Stimulated activated CD4-positive, alpha-beta T cell treated with anti-CD3 and anti-CD28 coated beads, Interleukin-4, amount 100 ng/mL, for 4 hours (primary cell): ENCODE measurements at places on chromosomes 3 and 15.

GRCh38 chr3:127770671-127771355 lies 51.5 kb downstream of the MGLL start:
- DNase-seq = no peak

DNA sequence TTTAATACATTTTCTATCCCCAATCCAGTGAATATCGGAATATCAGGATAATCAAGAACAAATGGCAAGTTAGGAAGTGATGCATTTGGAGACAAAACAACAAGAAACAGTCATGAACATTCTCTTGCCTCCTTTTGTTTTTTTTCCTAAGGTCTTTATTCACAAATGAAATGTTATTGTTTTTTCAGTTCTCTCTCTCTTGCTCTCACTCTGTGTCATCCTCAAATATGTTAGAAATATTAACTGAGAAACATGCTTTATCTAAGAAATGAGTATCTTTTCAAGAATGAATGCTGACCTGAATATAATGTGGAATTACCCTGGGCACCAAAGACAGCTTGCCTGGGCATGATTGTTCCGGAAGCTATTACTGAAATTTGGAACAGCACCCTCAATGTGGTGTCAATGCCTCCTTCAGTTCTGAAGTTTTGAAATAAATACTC lies 51.3 kb downstream of the RBMS3 start:
- DNase-seq = no peak

- no peak for DNase-seq
These were observed 376.9 kb upstream of the ARPP21 start for GRCh38 chr3:35262406-35262805.

GRCh38 chr15:64205202-64205601 lies 42.4 kb upstream of the PPIB start:
- DNase-seq = no peak

DNA sequence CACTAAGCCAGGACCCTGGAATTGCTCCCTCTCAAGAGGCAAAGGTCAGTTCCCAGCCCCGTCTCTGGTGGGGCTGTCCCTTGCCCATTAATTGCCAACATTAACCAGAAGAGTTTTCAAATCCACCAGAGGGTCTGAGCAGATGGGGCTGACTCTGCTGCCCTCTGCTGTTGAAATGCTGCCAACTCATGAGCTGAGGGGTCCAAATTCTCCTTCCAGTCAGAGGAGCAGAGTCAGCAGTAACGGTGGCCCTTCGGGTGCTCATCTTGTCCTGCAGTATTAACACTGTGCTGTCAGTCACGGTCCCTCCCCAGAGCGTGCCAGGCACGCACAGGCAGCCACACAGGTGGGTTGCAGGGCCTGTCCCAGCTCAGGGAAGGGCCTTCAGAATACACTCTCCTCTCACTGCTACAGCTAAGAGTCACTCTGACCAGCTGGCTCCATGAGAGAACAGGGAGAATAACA lies 10.7 kb upstream of the SPTBN5 start:
- DNase-seq = peak; percentile 56

DNA sequence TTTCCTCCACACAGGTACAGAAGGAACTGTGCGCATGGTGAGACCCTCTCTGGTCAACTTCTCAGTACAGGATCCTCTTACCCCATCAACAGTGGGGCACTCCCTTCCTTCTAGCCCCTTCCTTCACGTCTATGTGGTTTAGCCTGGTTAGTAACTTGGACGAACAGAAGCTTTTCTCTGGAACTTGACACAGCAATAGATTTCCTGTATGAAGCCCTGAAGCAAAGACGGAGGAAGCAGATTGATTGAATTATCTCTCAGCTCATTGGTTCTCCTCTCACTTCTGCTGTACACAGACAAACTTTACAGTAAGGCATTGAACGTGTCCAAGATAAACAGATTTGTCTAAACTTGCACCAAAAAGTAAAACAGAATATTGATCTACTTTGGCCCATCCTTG lies at the start of gene CD200R1:
Gene CD200R1, minus strand, starts transcription at position 210 of the 400 bp plus-strand sequence. CDS start 246 bp downstream, outside the sequence.
- no peak for DNase-seq

DNA sequence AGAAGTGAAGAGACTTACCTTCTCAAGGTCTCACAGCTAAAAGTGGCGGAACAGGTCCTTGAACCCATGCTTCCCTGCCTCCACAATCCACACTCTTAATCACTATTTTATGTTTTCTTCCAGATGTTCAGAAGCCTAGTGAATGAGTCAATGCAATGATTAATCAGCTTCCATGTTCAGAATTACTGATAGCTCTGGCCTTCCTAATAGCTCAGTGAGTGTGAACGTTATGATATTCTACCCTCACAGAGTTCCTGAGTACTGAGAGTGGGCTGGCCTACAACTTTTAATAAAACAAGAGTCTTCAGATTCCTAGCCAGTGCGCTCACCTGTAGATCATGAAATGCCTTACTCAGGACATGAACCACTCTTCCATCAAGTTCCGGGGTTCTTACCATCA lies 443.0 kb upstream of the ADAMTS9 start:
- DNase-seq = no peak

- no peak for DNase-seq
These were observed 28.4 kb upstream of the LIMD1 start for GRCh38 chr3:45566196-45566595.

GRCh38 chr3:13280122-13280790 lies 139.9 kb downstream of the NUP210 start:
- no peak for DNase-seq

DNA sequence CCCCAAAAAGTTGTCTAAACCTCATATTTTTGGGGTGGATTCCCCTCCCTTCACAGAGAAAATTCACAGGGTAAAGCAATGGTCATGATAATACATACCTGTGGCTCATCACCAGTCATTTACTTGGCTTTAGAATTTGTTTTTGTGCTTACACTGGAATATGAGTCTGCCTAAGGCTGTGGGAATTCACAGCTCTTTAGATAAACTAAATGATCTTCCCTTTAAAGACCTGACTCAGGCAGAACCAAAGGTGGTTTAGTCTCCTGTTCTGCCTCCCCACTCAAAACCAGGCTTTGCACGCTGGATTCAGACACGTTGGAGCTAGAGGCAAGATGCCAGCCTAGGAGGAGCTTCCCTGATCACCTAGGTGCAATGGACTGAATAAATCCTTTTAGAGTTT lies 40.3 kb upstream of the BNC1 start:
- no peak for DNase-seq

GRCh38 chr3:100653604-100654294 lies 44.3 kb downstream of the ADGRG7 start:
- no peak for DNase-seq

DNA sequence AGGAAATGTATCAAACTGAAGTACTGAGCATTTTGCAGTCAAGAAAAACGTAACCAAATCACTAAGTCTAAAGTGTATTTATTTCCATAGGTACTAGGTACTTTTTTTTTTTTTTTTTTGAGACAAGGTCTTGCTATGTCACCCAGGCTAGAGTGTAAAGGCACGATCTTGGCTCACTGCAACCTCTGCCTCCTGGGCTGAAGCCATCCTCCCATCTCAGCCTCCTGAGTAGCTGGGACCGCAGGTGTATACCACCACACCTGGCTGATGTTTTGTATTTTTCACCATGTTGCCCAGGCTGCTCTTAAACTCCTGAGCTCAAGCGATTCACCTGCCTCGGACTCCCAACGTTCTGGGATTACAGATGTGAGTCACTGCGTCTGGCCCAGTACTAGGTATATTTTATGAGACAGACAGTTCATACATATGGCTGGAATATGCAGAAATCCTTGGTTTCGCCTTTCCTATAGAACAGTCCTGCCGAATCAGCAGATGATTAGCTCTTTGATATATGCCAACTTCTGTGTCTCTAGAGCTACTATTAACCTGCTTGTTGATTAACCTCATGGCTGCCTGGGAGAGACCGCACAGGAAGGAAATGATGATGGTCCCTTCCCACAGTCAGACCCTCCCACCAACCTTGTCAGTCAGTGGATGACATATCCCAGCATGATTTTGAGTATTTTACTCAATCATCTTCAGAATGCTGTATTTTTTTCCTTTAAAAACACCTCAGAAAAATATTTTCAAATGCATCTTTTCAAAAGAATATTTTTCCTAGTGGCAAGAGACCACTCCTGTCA lies 32.3 kb downstream of the TMOD3 start:
- peak; percentile 74 for DNase-seq

DNA sequence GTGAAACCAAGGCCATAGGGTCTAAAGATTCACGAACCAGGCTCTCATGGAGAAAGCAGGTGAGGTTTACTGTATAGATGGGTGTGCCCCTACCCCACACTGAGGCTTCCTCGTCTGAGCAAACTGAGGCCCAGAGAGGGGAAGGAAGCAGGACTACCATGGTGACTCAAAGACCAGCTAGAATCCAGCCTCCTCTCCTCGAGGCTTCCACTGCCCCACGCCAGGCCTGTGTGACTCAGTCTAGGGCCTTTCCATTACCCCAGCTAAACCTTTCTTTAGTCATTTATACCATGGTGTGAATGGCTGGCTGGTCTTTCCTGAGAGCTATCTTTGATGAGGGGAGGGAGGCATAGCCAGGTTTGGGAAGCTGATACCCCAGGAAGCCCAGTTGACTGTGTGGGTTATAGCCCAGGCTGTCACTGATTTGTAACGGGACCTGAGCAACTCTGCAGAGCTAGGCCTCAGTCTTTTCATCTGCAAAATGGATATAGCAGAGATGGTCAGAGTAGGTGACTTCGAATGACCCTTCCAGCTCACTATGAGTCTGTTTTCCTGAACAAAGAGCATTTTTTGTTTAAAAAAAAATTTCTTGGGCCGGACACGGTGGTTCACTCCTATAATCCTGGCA lies 3.0 kb upstream of the RHO start:
- DNase-seq = no peak

- DNase-seq = no peak
These were observed 3.3 kb downstream of the GABRG3 start for GRCh38 chr15:26974120-26974780.

DNA sequence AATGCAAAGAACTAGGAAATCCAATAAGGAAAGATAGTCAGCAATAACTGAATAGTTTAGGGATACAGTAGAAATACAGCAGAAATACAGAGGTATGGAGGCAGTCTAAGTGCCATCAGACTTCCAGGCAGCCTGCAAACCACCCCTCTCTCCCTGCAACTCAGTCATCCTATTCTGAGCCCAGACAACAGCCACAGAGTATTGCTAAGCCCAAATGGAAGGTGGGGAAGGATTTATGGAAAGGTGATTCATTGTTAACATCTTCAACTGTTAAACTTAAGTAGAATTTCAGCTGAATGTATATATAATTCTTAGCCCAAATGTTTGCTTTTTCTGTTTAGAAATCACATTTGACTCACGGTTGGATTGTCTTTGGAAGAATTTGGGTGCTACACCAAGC lies 300.4 kb downstream of the RBMS3 start:
- DNase-seq = no peak

- no peak for DNase-seq
These were observed 35.9 kb upstream of the TMEM115 start for GRCh38 chr3:50395070-50395860.

DNA sequence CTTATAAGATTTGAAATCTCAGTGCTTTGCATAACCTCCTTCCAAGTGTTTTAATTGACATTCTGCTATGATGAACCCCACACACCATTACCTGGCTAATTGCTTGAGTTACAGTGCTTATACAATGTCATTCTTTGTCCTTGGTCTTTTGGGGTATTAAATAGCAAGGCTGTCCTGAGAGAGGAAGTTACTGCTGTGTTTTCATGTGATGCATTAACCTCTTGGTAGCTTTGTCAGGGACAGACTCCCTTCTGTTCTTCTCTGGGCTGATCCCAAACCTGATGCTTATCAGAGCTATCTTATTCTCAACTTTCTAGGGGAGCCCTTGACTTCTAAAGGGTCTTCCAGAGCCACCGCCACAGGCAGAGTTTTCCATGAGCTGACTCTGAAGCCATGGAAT lies 12.4 kb upstream of the OTOL1 start:
- no peak for DNase-seq

- no peak for DNase-seq
These were observed 136.4 kb upstream of the IL12A start for GRCh38 chr3:159852266-159852665.

- DNase-seq = no peak
These were observed 39.8 kb downstream of the CGGBP1 start for GRCh38 chr3:88019024-88019423.

DNA sequence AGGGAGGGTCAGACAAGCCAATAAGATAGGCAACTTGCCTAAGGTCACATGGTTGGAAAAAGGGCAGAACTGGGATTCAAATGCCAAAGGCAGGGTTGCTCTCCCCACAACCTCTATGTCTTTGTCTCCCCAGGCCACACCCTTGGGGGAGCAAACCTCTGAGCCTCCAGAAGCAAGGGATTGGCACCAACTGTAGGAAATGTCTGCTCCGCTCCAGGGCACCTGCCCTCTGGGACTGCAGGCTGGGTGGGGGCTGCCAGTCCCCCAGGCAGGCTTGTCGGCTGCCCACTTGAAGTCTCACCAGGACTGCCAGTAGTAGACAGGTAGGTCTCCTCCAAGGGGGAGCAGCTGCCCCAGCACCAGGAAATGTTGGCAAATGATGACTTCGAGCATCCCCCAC lies 2.0 kb downstream of the FAM3D start:
- no peak for DNase-seq

DNA sequence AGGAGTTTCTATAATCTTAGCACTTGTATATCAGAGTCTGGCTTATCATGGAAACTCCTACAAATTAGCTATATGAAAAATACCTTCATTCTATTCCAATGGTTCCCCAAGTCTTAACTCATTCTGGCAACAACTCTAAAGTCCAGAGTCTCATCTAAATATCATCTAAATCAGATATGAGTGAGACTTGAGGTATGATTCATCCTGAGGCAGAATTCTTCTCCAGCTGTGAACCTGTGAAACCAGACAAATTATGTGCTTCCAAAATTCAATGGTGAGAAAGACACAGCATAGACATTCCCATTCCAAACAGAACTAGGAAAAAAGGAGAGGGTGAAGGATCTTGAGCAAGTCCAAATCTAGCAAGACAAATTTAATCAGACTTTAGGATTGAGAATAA lies 138.8 kb downstream of the THRB start:
- no peak for DNase-seq

DNA sequence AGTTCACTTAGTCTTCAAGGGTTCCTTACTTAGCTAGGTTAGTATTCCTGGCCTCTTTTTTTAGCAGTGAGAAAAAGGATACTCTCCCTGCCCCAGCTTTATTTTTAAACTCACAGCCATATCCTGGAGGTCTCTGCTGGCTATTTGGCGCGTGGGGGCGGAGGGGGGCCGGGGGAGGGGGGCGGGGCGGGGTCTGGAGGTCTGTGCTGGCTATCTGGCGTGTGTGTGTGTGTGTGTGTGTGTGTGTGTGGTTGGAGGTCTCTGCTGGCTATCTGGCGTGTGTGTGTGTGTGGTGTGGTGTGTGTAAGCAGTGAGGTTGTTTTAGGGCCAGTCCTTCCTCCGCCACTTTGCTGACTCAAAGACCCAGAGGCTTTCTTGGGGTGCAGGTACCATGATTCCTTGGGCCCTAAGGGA lies 579 bp upstream of the PLAAT1 start:
- no peak for DNase-seq
